ENCODE measurements at places on chromosomes 3 and 15. TPM values are rescaled to one million over a fixed set of nuclear protein-coding genes. Genes with fewer than 3 reads are reported as not detected.

Gene RPSA
- 1,256 TPM for total RNA-seq

Gene COL7A1
- 1.5 TPM for total RNA-seq

Gene TM4SF18
- total RNA-seq = 363 TPM

Gene LYZL4
- not detected for total RNA-seq

Gene FURIN
- total RNA-seq = 136 TPM

Gene ACY1
- total RNA-seq = 20.6 TPM

Gene DTWD1
- 16.6 TPM for total RNA-seq

Gene COL8A1
- 653 TPM for total RNA-seq

Gene ERICH6
- total RNA-seq = not detected

Gene TNFAIP8L3
- total RNA-seq = 49.9 TPM

Gene KCNAB1
- 0.17 TPM for total RNA-seq

Gene CYP8B1
- not detected for total RNA-seq

Gene CFAP161
- 0.23 TPM for total RNA-seq

Gene EPB42
- total RNA-seq = not detected

Gene FSIP1
- total RNA-seq = 0.85 TPM

Gene LXN
- total RNA-seq = 93.8 TPM

Gene TMCC1
- total RNA-seq = 21.7 TPM

Gene CASR
- not detected for total RNA-seq

Gene CIAO2A
- 46.6 TPM for total RNA-seq

Gene USP4
- 29.7 TPM for total RNA-seq

Gene PLA2G4E
- not detected for total RNA-seq

Gene PLSCR2
- total RNA-seq = 0.34 TPM

Gene AGTR1
- under 0.01 TPM for total RNA-seq

Gene SHF
- 1.8 TPM for total RNA-seq

Gene DCBLD2
- 19.6 TPM for total RNA-seq

Gene REC114
- not detected for total RNA-seq

Gene RHOA
- 682 TPM for total RNA-seq

Gene TGFBR2
- 632 TPM for total RNA-seq

Gene GOLGA8T
- not detected for total RNA-seq

Gene CPOX
- 33.2 TPM for total RNA-seq

Gene FSTL1
- 524 TPM for total RNA-seq

Gene CD80
- total RNA-seq = 0.17 TPM

Gene RYR3
- total RNA-seq = not detected

Gene CKMT1B
- total RNA-seq = not detected

Gene BUB1B
- 12.8 TPM for total RNA-seq

Gene RTP4
- 3.1 TPM for total RNA-seq

Gene XCR1
- not detected for total RNA-seq

Gene HCLS1
- 19.4 TPM for total RNA-seq

Gene CEMIP
- 0.85 TPM for total RNA-seq

Gene CELF6
- 0.17 TPM for total RNA-seq

Gene ALPK3
- total RNA-seq = 38.8 TPM
